ENCODE measurements at places on chromosomes 11 and 22.

DNA sequence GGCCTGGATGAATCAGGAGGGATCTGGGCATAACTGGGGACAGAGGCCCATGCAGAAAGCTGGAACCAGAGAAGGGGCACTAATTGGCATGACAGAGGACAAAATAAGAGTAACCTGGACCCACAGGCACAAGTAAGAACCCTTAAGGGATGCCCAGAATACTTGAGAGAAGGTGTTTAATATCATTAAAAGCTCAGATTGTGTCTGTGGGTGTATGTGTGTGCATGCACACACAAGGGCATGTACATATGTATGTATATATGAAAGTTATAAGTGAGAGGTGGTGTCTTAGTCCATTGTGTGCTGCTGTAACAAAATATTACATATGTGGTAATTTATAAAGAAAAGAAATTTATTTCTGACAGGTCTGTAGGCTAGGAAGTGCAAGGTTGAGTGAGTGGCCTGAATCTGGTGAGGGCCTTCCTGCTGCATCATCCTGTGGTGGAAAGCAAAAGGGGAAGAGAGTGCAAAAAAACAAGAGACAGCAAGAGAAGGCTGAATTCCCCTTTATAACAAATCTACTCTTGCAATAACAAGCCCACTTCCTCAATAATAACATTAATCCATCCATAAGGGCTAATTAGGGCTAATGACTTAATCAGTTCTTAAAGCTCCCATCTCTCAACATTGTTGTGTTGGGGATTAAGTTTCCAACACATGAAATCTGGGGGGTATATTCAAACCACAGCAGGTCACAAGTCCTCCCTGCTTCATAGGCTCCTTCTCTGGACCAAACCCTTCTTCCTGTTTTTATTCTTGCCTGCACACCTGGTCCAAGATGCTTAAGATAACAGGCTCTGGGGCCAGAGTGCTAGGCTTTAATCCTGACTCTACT is 68.3 kb upstream of the POU2AF2 start:
- no peak for DNase-seq

DNA sequence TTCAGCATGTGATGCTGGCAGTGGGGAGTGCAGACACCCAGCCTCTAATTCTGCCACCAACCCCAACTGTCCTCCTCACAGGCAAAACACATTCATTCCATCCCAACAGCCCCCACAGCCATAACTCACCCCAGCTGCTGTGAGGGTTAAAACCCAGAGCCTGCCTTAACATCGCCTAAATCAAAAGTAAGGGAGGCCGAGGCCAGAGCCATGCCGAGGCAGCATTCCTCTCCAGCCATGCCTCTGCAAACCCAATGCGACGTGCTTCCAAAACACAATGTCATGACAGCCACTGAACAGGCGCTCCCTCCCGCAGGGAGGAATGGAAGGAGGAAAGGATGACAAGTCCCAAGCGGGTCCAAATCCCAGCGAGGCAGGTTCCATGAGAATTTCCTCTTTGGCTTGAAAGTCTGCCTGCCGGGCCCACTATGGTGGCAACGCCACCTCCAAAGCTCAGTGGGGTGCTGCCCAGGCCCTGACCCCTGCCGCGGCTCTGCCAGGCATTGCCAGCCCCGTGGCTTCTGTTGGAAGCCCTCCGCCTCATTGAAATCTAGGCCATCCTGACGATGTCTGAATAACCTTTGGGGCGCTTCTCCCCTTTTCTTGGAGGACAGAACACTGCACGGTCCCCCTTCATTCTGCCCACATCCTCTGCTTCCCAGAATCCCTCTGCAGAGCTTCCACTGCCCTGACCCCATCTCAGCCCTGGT is 472.3 kb downstream of the BRD1 start:
- DNase-seq, result no peak

- no peak for DNase-seq
These were observed 65.4 kb downstream of the SMCO4 start for GRCh38 chr11:93477684-93478234.

GRCh38 chr11:1011320-1011698 is 25.2 kb downstream of the MUC6 start:
- DNase-seq, result no peak

DNA sequence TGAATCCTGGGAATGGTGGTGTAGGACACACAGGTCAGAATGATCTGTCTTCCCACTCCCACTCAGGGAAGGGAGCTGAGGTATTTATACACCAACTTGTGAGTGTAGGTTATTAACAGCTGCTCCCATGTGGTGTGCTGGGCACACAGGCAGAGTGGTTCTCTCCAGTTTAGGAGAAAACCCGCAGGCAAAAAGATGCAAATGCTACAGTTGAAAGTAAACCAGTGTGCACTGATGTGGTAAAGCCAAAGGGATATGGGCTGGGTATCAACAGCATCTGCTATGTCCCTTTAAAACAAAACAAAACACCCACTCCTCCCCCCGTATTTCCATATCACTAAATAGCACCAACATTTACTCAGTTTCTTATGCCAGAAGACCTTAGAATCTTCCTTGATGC is 75.4 kb upstream of the SYT13 start:
- DNase-seq, result no peak

GRCh38 chr22:33467620-33468095 is 409.5 kb upstream of the SYN3 start:
- DNase-seq, result peak; percentile 35

DNA sequence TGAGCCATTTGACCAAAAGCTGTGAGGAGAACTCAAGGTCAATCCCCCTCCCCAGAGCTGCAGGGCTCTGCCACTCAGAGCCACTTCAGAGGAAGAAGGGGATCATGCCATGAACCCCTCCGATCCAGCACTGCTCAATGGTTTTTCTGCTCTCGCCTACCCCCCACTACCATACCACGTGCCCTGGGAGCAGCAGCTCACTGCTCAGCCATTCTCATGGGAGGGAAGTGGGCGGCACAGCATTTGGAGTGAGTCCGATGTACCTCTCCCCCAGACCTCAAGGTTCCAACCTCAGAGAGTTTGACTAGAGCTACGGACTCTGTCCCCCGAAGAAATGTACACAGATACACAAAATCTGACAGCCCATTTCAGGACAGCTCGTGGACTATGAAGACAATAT is 34.5 kb downstream of the AP1B1 start:
- no peak for DNase-seq

- no peak for DNase-seq
These were observed 495 bp downstream of the HYOU1 start for GRCh38 chr11:119056421-119056999.

DNA sequence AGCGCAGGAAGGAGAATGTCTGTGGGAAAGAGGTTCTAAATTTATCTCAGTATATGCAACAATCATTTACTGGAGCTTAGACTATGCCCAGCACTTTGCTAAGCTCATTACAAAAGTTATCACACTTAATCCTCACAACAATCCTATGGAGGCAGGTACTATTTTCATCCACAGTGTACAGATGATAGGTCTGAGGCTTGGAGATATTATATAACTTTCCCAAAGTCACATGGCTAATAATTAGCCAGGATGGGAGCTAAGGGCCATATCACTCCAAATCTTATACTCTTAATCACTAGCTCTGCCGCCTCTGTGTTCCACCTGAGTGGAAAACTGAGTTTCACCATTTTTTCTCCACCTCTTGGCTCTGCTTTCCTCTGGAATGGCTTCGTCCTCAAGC is 47.3 kb upstream of the CAPRIN1 start:
- DNase-seq, result no peak

- DNase-seq, result no peak
These were observed 5.8 kb upstream of the HBE1 start for GRCh38 chr11:5275369-5276110.

DNA sequence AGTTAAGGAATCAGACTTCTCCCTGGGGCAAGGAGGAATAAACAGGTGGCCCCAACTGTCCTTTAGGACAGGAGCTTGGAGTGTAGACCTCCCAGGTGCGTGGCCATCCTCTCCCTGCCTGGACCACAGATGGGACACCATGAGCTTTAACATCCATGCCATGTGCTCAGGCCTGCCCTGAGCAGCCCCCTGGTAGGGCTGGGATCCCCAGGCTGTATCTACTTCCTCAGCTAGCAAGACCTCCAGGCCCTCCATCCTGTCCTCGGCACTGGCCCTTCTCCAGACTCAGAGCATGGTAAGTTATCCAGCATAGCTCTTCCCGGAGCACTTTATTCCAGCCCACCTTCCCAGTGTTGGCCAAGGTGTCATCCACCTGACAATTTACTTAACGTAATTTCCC is 5.7 kb downstream of the CD6 start:
- DNase-seq, result no peak

DNA sequence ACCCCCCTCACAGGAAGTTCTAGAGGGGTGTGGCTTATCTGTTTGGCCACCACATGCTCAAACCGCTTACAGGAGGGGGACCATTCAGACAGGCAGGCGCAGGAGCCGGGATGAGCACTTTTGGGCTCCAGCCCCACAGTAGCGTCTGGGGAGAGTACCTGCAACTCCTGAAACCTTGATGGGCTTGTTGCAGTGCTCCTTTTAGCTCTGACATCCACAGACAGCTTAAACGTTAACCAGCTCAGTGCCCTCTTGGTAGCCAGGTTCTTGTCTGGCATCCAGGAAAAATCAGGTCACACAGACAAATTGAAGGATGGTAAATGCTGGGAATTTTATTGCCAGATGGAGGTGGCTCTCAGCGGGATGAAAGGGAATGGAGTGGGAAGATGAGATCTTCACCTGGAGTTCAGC is 326.3 kb downstream of the ETS1 start:
- DNase-seq, result no peak

DNA sequence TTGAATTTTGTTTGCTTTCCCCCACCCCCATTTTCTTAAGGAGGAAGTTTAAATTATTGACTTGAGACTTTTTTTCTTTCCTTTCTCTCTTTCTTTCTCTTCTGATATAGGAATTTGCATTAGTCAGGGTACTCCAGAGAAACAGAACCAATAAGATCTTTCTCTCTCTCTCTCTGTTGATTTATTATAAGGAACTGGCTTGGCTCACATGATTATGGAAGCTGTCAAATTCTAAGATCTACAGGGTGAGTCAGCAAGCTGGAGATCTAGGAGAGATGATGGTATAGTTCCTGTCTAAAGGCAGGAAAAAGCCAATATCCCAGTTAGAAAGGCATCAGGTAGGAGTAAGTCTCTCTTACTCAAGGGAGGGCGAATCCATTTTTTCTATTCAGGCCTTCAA is 64.0 kb downstream of the CCDC81 start:
- peak; percentile 86 for DNase-seq

- no peak for DNase-seq
These were observed 803.5 kb downstream of the BRD1 start for GRCh38 chr22:49023879-49024774.

GRCh38 chr11:10906521-10906920 is 48.7 kb upstream of the ZBED5 start:
- DNase-seq, result peak; percentile 80

DNA sequence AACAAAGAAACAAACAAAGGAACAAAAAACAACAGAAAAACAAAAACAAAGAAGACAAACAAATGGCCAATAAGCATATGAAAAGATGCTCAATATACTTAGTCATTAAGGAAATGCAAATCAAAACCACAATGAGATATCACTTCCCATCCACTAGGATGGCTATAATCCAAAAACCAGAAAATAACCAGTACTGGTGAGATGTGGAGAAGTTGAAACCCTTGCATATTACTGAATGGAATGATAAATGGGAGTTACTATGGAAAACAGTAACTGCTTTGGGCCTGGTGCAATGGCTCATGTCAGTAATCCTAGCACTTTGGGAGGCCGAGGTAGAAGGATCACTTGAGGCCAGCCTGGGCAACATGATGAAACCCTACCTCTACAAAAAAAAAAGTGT is 44.9 kb upstream of the RBFOX2 start:
- DNase-seq, result peak; percentile 59

- no peak for DNase-seq
These were observed 1.4 kb downstream of the MICAL2 start for GRCh38 chr11:12111549-12112520.

GRCh38 chr11:14546672-14547071 is 26.5 kb upstream of the PSMA1 start:
- DNase-seq, result no peak

DNA sequence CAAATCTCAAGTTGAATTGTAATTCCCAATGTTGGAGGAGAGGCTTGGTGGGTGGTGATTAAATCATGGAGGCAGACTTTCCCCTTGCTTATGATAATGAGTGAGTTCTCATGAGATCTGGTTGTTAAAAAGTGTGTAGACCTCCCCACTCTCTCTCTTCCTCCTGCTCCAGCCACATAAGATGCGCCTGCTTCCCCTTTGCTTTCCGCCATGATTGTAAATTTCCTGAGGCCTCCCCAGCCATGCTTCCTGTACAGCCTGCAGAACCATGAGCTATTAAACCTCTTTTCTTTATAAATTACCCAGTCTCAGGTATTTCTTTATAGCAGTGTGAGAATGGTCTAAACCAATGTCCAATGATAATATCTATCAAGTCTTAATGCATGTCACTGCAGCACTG is 34.2 kb downstream of the SOX6 start:
- no peak for DNase-seq

DNA sequence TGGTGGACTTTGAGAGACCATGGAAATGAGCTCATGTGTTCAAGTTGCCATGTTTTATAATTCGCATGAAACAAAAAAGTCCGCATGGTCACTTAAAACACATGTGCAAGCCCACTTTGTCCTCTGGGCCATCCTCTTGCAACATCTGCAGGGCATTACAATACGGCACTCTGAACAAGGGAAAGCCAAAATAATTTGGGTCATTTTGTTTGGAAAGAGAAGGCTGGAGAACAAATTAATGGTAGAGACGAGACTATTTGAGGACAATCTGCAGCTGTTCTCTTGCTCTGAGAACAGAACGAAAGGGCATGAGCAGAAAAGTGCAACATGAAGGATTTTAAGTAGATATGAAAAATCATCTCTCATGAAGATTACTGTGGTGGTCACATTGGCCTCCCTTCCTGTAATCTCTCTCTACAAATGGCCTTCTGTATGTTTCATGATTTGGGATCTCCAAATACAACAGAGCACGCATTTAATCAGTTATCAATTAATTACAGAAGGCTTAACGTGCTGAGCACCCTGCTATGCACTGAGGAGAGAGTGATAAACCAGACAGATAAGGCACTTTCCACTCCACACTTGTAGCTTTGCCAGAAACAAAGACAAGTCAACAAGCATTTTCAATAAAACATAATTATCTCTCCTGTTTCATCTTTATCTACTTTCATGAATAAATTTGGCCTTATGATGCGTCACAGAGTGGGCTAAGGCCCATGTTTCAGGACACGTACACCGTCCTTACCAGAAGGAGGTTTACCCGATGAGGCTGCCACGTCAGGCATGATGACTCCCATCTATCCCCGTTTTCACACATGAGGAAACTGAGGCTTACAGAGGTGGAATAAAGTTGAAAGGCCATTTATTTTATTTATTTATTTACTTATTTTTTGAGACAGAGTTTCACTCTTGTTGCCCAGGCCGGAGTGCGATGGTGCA is 384.1 kb downstream of the LARGE1 start:
- DNase-seq, result no peak

GRCh38 chr11:65851811-65852507 is 6.0 kb downstream of the CFL1 start:
- DNase-seq, result no peak

GRCh38 chr11:44328138-44328660 is 18.3 kb upstream of the ALX4 start:
- no peak for DNase-seq
